ENCODE measurements at places on chromosomes 16 and 17. TPM values are rescaled to one million over a fixed set of nuclear protein-coding genes. Genes with fewer than 3 reads are reported as not detected.

GRCh38 chr16:50245417-50246298 is 20.7 kb upstream of the ADCY7 start:
- DNase-seq = peak; percentile 83

The SP6 gene
- 2.0 TPM for polyA plus RNA-seq

DNA sequence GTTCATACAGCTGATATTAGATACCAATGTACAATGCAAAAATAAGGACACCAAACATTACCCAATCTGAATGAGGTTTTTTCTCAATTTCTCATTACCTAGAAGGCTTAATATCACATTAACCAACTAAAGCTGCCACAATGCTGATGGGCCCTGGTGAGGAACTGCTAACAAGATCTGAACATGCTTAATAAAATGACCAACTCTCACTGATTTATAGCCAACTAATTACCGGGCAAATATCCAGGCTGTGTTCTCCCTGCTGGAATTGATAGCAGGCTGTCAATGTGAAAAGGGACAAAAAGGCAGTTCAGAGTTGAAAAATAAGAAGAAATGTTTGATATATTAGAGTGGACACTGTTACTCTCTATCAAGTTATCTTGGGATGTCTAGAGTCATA is 124.6 kb downstream of the TOX3 start:
- DNase-seq = no peak

GRCh38 chr16:12902511-12903372 is 1.3 kb downstream of the SHISA9 start:
- DNase-seq = no peak

The CCR7 gene
- 0.72 TPM for polyA plus RNA-seq

DNA sequence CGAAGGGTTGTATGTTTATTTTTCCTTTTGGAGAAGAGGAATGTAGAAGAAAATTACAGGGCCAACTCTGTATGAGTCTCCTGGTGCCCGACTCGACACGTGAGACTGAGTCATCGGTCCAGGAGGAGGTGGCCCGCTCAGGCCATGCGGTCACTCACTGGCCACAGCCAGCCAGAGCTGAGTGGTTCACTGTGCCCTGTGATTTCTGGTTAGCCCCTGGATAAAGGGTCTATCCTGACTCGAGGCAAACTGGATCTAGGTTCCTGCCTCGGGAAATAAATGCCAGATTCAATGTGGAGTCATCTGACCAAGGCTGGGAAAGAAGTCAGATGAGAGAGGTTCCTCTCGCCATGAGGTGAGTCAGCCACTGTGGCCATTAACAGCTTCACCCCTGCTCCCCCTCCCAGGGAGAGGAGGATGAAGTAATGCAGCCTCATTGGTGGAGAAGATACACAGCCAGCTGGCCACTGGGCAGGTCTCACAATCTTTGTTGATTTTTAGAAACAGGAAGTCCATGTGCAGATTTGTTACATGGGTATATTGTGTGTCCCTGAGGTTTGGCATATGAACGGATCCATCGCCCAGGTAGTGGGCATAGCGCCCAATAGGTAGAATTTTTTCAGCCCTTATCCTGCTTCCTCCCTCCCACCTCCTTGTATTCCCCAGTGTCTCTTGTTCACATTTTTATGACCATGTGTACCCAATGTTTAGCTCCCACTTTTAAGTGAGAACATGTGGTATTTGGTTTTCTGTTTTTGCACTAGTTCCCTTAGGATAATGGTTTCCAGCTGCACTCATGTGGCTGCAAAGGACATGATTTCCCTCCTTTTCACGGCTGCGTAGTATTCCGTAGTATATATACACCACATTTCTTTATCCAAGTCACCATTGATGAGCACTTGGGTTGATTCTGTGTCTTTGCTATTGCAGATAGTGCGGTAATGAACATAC is 21.7 kb upstream of the USP36 start:
- DNase-seq = peak; percentile 87

The MPP2 gene
- 3.4 TPM for polyA plus RNA-seq

All from A549 (cell line).